ENCODE measurements at places on chromosomes 2 and 18.

- no peak for DNase-seq
These were observed 48.8 kb downstream of the MCFD2 start for GRCh38 chr2:46866770-46867246.

- DNase-seq, result no peak
These were observed 106.4 kb upstream of the CCDC85A start for GRCh38 chr2:56077359-56077915.

DNA sequence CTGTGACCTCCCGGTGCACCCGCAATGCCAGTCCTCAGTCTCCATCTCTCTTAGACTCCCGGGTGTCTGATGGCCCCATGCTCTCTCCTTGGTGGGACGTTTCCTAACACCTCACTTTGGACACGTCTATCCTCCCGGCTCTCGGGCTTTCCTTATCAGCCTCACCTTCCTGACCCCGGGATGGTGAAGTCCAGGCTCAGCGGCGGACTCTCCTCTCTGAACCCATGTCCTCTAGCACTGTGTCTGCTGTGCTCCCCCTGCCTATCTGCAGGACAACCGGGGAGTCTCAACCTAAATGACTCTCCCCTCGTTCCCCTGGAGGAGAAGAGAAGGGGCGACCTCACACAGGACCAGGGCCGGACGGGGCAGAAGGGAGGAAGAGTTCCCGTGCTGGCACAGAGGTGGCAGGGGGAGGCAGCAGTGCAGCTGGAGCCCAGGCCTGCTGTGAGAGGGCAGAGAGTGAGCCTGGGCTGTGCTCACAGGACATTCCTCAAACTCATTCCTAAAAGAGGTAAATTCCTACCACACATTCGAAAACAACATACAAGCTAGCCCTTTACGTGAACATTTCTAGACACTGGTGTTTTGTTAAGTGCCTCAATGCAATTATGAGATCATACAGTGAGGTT, 41.9 kb downstream of the MBP start:
- DNase-seq, result no peak

DNA sequence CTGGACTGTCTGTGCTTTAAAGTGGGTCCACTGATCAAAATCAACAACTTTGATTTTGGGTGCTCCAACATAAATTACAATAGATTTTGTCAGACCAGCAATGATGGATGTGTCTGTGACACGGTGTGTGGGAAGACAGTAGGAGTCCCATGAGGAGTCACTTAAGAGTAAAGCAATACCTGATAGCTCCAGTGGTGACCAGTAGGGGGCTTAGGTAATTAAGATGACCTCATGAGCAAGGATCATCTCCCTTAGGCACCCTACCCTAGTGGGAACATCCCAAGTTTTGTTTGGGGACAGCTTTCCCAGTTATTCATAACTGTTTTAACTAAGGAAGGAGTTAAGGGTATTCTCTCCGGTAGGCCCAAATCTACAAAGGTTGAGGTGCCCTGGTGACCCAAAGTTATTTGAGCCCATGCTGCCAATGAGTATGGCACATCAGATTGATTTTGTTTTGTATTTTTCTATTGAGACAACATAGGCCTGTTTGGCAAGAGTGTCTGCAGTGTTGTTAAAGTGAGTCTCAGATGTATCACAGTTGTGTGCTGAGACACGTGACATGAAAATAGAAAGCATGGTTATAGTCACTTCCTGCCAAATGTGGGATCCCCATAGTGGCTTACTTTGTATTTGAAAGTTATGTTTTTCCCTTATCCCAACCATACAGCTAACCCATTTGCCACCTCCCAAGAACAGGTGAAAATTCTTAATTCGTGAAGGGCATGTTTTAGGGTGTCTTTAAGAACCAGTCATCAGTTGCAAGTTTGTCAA, 1337.6 kb upstream of the SLC39A10 start:
- no peak for DNase-seq

DNA sequence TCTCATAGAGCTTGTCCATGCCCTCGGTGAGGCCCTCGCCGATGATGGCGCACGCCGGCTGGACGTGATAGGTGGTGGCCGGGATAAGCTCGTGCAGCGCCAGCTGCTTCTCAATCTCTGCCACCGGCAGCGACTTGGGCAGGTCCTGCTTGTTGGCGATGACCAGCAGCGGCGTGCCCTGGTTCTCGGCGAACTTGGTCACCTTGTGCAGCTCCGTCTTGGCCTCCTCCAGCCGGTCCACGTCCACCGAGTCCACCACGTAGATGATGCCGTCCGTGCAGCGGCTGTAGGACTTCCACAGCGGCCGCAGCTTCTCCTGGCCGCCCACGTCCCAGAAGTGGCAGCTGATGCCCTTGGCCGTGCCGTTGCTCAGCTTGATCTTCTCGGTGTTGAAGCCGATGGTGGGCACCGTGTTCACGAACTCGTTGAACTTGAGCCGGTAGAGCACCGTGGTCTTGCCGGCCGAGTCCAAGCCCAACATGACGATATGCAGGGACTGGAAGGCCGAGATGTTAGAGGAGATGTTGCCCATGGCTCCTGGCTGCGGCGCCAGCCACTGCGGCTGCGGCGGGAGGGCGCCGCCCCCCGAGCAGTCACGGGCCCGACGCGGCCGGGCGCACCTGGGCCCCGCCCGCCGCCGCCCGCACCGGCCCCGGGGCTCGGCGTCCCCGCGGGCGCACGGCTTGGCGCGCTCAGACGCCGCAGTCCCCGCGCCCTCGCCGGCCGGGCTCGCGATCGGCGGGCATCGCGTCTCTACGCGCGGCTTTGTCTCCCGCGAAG, 636 bp downstream of the ARL4C start:
- no peak for DNase-seq

- DNase-seq, result peak; percentile 8
These were observed 815 bp downstream of the GMCL1 start for GRCh38 chr2:69830045-69830905.

DNA sequence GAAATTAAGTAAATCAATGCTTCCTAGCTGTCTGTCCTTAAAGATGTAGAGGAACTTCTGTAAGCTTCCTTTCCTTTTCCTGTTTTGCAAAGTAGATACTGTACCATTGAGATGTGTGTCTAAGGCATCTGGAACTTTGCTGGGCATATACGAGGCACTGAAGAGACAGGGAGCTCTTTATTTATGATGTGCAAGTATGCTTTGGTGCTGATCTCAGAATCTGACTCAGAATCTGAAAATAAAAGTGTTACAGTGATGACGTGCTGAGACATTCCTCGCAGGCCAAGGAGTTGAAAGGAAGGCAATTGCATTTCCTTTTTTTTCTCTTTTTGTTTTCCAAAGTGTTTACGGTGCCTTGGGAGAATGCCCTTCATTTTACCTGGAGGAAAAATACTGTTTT, 230.9 kb upstream of the RGPD4 start:
- DNase-seq, result no peak

DNA sequence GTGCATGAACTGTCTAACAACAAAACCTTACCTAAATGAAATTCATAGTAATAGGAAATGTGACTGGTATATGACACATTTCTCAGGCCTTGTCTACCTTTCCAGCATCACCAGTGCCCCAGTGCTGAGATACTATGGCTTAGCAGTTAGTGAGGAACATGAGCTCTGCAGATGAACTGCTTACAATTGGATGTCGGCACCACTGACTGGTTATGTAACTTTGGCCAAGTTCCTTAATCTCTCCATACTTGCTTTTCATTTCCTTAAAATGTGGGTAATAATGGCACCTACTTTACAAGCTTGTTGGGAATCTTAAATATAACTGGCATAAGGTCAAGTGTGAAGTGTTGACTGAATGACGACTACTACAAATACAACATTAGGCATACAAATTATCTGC, 136.3 kb downstream of the OLA1 start:
- DNase-seq, result no peak

- no peak for DNase-seq
These were observed 55.9 kb downstream of the UNC50 start for GRCh38 chr2:98664323-98664722.

DNA sequence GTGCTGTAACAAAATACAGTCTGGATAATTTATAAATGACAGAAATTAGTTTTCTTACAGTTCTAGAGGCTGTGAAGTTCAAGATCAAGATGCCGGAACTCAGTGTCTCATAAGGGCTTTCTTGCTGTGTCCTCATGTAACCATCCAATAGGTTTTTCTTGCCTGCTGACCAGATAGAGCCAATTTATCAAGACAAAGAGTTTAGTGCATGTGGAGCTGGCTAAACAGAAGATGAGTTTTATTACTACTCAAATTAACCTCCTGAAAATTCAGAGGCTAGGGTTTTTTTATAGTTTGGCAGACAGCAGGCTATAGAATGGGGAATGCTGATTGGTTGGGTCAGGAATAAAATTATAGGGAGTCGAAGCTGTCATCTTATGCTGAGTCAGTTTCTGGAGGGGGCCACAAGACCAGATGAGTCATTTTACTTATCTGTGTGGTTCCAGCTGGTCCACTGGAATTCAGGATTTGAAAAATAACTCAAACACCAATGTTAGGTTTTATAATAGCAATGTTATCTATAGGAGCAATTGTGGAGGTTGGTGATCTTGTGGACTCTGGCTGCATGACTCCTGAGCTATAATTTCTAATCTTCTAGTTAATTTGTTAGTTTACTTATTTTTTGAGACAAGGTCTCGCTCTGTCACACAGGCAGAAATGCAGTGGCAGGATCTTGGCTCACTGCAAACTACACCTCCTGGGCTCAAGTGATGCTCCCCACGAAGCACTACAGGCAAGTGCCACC, 3.2 kb upstream of the PDK1 start:
- DNase-seq, result no peak

DNA sequence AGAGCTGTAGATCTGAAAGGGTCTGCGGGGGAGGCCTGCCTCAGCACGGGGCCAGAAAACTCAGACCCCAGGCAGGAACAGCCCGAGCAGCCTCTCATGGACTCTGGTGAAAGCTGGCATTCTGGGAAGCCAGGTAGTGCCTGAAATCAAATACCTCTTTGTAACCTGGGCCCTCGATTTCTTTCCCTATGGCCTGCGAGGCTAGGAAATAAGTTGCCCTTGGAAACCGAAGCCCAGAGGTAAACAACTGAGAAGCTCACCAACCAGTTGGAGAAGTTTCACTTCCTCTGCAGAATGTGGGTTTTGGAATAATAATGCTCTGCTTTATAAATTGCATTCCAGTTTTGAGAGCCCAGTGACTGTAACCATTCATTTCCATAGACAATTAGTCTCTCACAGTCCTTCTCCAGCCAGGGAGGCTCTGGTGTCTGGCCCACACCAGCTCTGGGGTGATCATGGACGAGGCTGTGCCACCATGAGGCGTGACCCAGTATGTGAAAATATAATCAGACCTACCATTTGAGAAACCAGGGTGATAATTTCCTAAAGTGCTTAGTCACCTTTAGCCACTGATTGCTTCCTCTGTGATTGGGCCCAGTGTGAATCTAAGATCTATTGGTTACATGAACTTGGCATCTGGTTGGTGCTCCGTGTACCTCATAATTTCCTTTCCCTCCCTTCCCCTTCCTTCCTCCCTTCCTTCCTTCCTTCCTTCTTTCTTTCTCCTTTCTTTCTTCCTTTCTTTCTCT, 133.1 kb upstream of the PELI1 start:
- no peak for DNase-seq

DNA sequence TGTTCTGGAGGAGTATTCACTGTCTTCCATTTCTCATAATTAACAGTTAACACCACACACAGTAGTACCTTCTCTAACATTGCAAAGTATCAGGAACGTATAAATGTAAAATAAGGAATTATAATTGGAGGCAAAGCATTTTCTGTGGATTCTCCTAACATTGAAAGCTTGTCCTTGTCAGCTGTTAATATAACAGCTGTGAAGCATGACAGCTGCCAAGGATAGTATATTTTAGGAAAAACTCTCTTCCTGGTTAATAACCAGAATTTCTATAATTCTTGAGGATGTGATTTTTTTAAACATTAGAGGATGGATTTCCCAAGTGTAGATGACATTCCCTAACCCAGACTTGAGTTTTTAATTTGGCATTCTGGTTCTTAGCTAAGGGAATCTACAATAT, 110.3 kb downstream of the EPC2 start:
- DNase-seq, result no peak

DNA sequence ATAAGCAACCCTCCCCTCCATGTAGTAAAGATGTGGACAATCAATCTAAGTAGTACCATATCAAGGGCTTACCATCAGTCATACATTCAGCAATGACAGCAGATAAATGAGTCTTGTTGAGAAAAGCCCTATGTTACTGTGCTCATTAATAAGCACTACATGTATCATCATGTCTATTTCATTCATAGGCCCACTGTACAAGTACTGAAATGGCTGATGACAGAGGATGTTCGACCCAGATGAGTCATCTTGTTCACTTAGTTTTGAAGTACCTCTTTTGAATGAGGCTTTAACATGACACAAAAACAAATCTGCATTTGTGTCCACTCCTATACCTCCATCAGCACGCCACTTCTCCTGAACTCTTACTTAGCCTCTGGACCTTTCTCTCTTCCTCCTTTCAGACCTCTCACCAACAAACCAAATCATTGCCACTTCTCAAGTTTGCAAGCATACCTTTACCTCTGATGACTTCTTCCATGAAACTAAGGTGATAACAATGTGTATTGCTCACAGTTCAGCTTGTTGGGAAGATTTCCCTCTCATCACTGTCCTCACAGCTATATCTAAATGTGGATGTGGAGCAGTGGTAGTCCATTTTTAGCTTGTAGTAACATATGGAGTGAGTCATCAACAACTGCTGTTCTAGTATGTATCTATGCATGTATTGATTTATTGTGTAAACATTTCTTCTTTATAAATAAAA, 921.0 kb upstream of the SLC39A10 start:
- no peak for DNase-seq

DNA sequence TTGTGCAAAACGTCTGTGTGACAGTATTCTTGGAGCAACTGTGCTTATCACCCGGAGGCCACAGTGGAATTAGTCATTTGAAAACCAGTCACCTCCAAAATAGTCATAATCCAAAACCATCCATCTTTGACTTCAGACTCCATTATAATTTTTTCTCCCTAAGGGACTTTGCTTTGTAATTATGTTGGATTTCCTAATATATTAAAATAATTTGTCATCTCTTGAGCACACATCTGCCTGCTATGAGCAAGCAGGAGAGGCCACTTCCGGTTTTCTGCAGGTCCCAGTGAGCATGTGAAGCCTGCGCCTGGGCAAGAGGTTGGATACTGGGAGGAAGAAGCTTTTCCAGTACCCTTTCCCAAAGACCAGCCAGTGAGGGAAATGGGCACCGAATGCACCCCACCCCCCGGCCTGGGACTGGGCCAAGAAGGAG, 57.7 kb downstream of the ODC1 start:
- DNase-seq, result no peak

- no peak for DNase-seq
These were observed 98.2 kb downstream of the ZBTB7C start for GRCh38 chr18:48310999-48311398.

DNA sequence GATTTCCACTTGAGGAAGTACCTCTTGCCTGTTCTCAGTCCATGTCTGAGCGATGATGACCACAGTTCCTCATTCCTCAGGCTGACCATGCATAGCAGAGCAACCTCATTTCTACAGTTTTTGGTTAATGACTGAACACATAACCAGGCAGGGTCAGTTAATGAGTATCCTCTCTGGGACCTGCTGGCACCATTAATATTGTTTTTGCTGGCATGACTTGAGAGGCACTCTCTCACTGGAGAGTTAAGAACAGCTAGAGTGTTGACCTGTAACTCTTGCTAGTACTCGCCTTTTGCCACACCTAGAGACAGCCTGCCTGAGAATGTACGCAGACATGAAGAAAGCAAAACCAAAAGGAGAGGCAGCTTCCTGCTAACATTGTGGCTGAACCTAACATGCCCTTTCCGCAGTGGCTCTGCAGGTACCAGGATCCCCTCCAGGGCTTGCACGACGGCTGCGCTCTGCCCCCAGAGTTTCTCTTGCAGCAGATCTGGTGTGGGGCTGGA, 23.9 kb downstream of the PECR start:
- peak; percentile 15 for DNase-seq
